ENCODE measurements at places on chromosomes 4 and X. TPM values are rescaled to one million over a fixed set of nuclear protein-coding genes. Genes with fewer than 3 reads are reported as not detected.

GRCh38 chr4:83112231-83112630, 2.3 kb downstream of the PLAC8 start:
- DNase-seq = peak; percentile 88

GRCh38 chr4:68883870-68884269, 67.7 kb downstream of the UGT2A3 start:
- no peak for DNase-seq

DNA sequence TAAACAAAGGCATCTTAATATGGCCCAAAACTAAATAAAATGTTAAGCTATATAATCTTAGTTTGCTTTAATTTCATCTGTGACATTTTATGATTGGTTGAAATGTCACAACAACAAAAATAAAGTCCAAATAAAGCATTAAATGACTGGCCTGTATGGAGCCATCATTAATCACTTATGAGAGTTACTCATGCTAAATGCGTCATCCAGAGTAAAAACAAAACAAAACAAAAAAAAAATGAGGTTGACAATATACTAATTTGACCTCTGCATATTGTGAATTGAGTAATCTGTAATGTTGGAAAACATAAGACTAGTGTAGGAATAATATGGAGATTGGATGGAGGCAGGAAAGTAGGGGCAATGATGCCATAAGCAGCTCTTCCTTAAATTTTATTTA, 139.7 kb downstream of the MAPK10 start:
- DNase-seq = no peak

DNA sequence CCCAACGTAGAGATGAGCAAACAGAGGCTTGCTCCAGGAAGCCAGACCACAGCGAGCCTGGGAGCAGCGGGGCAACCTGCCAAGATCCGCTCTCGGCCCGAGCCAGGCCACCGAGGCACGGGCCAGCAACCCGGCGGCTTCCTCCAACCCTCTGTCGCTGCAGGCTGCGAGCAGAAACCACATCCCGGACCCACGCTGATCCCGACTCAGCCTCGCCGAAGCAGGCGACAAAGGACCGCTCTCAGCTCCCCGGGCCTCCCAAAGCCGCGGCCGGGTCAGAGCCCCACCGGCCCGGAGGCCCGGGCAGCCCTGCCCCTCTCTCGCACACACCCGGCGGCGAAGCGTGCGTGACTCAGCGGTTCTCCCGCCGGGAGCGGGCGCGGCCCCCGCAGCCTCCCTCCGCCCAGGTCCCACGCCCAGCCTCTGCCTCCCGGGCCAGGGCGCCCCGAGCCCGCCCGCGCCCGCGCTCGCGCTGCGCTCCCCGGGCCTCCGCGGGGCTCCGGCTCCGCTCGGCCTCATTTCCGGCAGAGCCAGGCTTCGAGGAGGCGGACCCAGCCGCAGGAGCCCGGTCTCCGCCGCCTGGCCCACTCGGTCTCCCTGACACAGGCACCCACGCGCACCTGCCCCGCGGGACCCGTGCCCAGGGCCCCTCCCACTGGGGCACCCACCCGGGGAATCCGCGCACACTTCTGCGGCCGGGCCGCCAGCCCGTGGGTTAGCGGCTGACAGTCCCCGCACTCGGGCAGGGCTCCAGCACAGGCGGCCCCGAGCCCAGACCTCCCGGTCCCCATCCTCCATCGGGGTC, 1.7 kb downstream of the PPP2R2C start:
- no peak for DNase-seq

- DNase-seq = no peak
Observed at GRCh38 chr4:20638825-20639224, 61.4 kb upstream of the PACRGL start.

- DNase-seq = no peak
Observed at GRCh38 chr4:183618681-183619080, 40.3 kb downstream of the RWDD4 start.

DNA sequence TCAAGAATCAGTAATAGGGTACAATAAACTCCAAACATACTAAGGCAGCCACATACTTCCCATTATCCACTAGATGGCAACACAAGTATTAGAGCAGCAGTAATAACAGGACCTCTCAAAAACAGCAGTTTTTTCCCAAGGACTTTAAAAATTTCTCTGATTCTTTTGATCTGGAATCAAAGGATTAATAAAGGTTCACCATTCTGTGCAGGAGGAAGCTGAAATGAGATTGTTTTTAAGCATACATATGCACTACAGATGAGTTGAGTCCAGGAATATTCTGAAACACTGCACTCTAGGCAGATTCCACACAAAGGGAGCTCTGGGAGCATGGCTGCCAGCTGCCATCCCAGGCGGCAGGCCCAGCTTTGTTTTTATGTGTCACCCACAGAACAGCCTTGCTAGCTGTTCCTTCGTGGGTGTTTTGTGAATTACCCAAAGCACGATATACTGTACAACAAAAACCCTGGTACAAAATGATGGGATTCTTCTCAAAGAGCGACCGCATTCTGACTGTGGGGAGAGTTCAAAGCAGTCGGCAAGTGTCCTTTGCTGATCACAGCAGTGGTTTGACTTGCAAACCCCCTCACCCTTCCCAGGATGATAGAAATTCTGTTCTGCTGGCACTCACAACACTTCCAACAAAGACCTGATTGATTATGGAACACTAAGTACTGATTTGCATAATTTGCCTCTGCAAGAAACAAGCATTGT, 61.0 kb downstream of the STX18 start:
- DNase-seq = peak; percentile 22

DNA sequence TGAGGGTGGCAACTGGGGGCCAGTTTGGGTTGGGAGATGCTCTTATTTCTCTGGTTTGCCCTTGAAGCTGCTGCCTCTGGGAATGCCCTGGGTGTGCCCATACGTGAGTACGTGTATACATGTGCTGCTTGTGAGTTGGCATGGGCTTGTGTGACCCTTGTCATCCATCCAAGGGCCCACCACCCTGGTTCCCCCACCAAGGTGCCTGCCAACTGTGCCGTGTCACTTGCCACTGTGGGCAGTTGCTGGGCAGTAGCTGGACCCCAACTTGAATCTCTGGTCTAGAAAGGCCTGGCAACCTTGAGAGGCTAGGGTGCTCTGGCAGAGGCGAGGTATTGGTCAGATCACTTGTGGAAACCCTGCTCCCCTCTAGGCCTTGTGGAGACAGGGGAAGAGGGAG, 2.4 kb upstream of the HMGB3 start:
- no peak for DNase-seq

- no peak for DNase-seq
Observed at GRCh38 chr4:108811486-108811885, 48.6 kb upstream of the ETNPPL start.

SPANXA2 gene
- not detected for total RNA-seq

RIPPLY1 gene
- total RNA-seq = not detected

TAF9B gene
- 0.93 TPM for total RNA-seq

SLC9B2 gene
- total RNA-seq = 36.5 TPM
